ENCODE measurements at places on chromosomes 16 and 17.

- no peak for DNase-seq
Measured at GRCh38 chr16:80507538-80507937, 33.3 kb upstream of the DYNLRB2 start.

GRCh38 chr17:72520665-72521303 is 400.0 kb downstream of the SOX9 start:
- no peak for DNase-seq

- no peak for DNase-seq
Measured at GRCh38 chr16:67544329-67544841, 15.8 kb downstream of the RIPOR1 start.

DNA sequence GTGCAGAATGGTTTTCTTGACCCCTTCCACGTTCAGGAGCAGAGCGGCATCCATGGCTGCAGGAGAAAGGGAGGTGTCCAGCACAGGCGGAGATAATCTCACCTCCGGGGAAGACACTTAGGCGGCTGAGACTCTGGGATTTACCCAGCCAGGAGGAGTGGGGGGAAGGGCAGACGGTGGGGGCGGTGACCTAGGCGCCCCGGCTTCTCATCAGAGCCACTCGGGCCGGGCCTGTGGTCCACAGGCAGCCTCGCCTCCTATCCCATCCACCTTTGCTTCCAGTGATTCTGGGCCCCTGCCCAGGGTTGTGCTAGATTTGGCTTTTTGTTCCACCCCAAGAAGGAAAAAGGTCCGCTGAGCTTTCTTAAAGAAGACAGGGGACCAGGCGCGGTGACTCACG is at the start of gene AIPL1:
Gene AIPL1 (minus strand): TSS at position 71 of the 400 bp plus-strand sequence. CDS start 17 bp downstream, at position 54.
- no peak for DNase-seq

GRCh38 chr16:81860287-81861266 is 81.5 kb downstream of the PLCG2 start:
- no peak for DNase-seq

- no peak for DNase-seq
Measured at GRCh38 chr16:4214215-4214621, 27.7 kb downstream of the SRL start.

DNA sequence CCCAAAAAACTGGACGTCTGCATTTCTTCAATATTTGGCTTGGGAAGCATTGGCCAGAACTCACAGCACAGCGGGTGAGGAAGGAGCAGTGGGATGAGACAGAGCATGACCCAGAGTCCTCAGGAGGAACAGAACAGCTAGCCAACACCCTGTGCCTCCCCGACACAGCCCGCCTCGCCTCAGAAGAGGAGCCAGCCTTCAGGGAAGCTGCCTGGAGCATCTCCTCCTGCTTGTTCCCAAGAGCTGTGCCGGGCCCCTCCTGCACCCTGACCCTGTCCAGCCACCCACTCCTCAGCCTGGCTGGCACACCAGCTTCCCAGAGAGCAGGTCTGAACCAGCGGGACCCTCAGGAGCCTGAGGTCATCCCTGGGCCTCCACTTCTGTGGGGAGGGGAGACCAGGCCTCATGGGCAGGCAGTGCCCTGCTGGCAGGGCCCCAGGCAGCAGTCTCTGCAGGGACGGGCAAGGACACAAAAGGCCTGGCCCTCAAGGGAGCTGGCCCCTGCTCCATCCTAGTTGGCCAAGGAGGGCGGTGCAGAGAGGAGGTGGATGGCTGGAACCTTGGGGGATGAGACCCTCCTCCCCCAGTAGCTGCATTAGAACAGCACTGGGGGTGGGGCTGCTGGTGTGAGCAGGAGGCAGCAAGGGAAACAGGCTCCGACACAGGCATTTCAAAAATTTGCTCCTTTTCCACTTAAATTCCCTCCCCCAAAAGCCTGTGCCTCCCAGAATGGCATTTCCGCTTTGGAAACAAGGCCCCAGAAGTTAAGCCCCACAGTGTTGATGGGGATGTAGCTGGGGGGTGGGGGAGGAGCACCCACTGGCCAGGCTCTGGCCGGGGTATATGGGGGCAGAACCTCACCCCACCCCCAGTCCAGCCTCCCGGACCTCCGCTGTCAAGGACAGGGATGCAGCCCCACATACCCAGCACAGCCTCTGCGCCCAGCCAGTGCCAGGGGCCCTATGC is 1.8 kb upstream of the BCAR1 start:
- DNase-seq: no peak

DNA sequence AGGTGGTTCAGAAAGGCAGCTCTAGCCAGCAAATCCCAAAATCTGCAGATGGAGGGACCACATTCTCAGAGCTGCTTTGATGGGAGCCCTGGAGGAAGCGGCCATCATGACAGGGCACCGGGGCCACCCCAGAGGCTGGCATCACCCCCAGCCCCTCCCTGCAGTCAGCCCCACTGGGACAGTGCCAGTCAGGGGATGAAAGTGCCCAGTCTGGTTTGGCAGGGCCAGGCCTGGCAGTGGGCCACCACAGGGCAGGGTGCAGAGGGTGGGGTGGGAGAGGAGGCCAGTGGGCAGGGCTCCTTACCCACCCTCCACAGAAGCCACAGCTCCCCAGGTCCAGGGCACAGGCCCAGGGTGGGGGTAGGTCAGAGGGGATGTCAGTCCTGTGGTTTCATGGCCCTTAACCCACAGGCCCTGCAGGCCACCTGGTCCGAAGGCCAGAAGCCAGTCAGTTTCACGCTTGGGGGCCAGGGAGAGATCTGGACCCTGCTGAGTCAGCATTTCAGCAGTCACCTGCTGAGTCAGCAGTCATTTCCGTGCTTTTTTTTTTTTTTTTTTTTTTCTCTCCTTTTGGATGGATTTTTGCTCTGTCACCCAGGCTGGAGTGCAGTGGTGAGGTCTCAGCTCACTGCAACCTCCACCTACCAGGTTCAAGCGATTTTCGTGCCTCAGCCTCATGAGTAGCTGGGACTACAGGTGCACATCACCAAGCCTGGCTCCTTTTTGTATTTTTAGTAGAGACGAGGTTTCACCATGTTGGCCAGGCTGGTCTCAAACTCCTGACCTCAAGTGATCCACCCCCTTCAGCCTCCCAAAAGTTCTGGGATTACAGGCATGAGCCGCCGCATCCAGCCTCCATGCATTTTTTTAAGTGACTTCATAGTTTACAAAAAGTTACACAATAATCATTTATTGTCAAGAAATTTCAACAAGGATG is 10.4 kb downstream of the SLC25A10 start:
- DNase-seq: peak; percentile 14

GRCh38 chr16:3878610-3879009 is 1.9 kb downstream of the CREBBP start:
- DNase-seq: no peak

- DNase-seq: no peak
Measured at GRCh38 chr17:66654106-66654740, 180.7 kb upstream of the CACNG5 start.

DNA sequence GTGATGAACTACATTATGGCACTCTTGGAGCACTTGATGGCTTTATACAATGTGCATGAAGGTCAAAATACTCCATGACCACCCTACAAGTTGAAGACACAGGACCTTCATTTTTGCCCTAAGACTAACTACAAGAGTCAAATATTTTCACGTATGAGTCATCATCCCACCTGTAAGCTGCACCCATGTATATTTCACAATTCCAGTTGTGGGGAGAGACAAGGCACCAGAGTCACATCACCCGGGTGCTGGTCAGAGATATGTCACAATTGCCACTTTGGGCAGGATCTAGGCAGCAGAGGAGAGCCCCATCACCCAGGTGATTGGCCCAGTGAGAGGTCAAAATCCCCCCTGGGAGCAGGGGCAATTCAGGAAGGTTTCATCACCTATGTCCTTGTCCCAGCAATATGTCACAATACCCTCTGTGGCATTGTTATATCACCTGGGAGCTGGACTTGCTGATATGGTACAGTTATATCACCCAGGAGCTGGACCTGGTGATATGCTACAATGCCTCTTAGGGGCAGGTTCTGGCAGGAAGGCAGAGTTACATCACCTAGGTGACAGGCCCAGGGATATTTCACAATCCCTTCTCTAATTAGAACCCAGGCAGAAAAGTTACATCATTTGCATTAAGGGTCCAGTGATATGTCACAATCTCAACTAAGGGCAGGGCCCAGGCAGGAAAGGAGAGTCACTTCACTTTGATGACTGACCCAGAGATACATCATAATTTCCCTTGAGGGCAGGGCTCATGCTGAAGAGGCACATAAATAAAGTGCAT is 1839.2 kb downstream of the TP53TG3F start:
- DNase-seq: no peak

DNA sequence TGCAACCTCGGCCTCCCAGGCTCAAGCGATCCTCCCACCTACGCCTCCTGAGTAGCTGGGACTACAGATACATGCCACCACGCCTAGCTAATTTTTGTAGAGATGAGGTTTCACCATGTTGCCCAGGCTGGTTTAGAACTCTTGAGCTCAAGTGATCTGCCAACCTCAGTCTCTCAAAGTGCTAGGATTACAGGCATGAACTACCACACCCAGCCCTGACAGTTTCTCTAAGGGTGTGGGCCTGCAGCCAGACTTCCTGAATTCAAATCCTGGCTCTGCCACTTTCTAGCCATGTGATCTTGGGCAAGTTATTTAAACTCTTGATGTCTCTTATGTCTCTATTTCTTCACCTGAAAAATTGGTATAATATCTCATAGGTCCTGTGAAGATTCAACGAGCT is 5.6 kb downstream of the CUEDC1 start:
- no peak for DNase-seq

DNA sequence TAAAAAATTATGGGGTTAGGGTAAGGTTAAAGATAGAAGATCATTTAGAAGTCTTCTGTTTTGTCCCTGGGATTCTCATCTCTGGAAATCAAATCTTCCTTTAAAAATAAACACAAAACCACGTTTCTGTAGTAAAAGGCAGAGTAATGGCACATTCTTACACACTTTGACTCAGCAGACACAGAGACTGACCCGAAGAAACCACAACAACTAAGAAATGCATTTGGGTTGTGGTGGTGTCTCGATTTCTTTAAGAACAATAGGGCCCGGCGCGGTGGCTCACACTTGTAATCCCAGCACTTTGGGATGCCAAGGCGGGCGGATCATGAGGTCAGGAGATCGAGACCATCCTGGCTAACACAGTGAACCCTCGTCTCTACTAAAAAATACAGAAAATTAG is 54.9 kb upstream of the MYH10 start:
- no peak for DNase-seq

DNA sequence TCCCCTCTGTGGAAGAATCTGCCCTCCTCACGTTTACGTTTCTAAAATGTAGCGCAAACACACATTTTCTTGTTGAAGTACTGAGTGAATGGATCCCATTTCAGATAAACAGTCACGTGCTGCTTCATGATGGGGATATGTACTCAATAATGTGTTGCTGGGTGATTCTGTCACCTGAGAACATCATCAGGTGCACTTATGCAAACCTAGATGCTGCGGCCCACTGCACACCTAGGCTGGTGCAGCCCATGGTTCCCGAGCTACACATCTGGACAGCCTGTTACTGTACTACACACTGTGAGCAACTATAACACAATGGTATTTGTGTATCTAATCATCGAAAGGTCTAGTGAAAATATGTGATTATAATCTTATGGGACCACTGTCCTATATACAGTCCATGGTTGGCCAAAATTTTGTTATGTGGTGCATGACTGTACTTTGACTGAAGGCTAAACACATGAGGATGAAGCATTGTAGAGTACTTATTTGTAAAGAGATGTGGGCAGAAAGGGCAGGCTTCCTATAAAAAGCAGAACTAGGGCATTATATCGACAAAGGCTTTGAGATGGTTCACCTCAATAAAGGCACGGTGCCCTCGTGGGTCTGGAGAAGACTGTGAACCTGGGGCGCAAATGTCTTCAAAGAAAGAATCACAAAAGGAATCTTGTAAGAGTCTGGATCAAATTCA is 26.3 kb downstream of the MARF1 start:
- DNase-seq: no peak

- no peak for DNase-seq
Measured at GRCh38 chr17:71790791-71791190, 330.0 kb upstream of the SOX9 start.

GRCh38 chr17:44767493-44767892 is 8.7 kb downstream of the ADAM11 start:
- DNase-seq: no peak
